Omental fat pad (tissue), 4 donors: ENCODE measurements at places on chromosomes 6 and 20.

GRCh38 chr6:53437557-53438202 lies 88.9 kb upstream of the ELOVL5 start:
- no peak for DNase-seq

DNA sequence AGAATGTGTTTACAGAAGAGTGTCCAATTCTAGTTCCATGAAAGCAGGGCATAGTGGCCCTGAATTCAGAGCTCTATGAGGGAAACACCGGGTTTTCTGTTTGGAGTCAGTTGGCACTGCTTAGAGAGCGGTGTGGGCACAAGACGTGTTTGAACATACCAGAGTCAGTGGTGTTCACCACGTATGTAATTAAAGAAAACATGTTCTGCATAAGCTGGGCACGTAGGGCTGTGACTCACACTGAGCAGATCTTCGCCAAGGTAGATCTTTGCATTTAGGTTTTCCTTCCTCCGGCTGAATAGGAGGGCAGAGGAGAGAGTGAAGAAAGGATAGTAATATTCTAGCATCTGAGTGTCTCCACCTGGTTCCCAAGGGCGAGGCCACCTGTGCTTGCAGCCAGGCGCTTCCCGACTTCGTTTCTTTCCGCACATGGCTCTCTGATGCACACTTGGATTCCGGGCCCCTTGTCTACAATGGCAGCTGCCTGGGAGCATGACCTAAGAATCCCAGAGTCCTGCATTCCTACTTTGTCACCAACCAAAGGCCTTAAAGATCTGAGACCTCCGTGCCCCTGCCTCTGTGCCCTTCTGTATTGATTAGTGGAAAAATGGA lies 136.2 kb downstream of the ERMARD start:
- DNase-seq = no peak

GRCh38 chr20:63536997-63537524 lies at the start of gene PTK6:
Gene PTK6 (minus strand): TSS chr20:63537376. CDS start chr20:63537314, 62 bp downstream.
- no peak for DNase-seq

DNA sequence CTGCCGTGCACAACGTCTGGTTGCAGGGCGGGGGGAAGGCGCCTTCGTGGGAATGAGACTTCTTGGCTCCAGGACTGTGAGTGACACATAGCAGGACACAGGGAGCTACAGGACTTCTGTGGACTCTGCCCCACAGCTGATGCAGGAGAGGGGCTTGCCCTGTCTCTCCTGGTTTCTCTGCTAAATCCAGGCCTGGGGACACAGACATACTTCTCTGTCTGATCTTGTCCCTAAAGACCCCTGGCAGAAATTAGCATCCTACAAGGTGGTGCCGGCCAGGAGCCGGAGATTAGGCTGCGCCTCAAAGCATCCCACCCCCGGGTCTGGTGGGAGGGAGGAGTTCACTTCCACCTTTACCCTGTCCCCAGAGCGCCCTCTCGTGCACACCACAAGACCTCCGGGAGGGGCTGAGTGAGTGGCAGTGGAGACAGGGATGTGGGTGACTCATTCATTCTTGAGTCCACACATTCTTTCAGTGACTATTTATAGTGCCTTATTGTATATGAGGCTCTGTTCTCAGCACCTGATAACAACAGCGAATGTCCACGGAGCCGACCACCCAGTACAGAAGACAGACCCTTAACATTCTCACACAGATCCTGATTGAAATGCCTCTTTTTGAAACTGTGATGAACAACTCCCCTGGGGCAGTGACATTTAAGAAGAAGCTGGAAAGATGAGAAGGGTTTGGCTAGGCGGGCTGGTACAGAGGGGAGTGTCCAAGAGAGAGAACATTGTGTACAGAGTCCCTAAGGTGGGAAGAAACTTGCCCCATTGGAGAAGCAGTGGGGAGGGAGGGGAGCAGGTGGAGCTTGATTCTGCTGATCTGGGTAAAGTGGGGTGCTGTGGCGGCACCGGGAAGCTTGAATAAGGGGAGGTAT lies 39.0 kb downstream of the GMPR start:
- DNase-seq = no peak

- DNase-seq = no peak
Measured at GRCh38 chr20:8547035-8547650, 415.1 kb downstream of the PLCB1 start.

- no peak for DNase-seq
Measured at GRCh38 chr6:17884498-17885478, 102.6 kb downstream of the KIF13A start.

DNA sequence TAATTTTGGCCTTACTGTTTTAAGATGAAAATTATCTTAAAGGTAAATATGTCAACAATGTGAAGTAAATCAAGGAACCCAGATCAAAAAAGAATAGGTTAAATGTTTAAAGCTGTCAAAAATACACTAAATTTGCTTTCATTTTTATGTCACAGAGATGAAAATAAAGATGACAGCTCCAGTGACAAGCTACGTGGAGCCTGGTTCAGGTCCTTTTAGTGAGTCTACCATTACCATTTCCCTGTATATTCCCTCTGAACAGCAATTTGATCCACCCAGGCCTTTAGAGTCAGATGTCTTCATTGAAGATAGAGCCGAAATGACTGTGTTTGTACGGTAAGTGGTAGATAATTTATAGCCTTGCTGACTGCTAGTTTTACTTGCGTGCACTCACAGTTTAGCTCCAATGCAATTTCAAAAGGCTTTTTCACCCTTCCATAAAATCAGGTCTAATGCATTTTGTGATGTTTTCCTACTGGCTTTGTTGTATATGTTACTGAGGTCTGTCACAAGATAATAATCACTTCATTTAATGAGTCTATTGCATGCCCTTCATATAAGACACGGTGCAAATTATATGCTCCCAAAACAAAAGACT lies 1.9 kb downstream of the HEBP2 start:
- DNase-seq = no peak

- no peak for DNase-seq
Measured at GRCh38 chr6:94367316-94367715, 948.0 kb upstream of the EPHA7 start.

DNA sequence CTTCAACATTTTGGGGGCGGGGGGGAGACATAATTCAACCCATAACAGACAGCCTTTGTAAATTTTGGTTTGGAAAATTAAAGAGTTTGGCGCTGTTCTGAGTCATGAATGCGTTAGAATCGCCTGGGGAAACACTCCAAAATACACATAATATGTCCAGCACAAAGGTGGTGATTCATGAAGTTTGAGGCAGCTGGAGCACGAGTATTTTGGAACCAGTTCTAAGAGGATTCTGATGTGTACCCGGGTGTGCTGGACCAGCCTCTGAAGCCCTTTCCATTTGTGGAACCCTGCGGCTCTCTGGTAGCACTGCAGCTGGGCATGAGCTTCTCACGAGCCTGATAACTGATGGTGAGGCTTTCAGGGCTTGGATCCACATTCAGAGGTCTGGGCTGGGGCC lies 4.7 kb downstream of the GMPR start:
- DNase-seq = no peak

GRCh38 chr6:163964789-163965188 lies 550.3 kb downstream of the QKI start:
- no peak for DNase-seq

GRCh38 chr6:104771258-104771832 lies 88.4 kb downstream of the HACE1 start:
- DNase-seq = no peak

- no peak for DNase-seq
Measured at GRCh38 chr6:144334150-144334708, 49.1 kb downstream of the UTRN start.

GRCh38 chr6:161138543-161139303 lies 135.1 kb downstream of the AGPAT4 start:
- DNase-seq = no peak

DNA sequence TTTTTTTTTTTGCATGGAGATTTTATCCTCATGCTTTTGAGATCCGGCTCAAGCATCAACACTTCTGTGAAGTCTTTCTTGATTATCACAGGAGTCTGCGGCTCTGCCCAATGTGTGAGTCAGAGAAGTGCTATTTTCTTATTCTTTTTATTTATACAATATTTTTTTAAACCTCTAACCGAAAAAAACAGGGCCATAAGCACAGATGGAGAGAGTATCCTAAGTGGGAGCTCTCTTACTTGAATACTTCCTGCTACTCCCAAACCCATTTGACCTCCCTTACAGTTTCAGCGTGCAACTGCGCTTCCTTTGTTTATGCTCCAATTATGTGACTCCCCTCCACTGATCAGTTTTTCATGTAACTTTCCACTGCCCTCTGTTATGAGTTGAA lies 8.7 kb upstream of the ATXN1 start:
- DNase-seq = no peak

GRCh38 chr20:37711001-37711400 lies 17.2 kb downstream of the CTNNBL1 start:
- no peak for DNase-seq

DNA sequence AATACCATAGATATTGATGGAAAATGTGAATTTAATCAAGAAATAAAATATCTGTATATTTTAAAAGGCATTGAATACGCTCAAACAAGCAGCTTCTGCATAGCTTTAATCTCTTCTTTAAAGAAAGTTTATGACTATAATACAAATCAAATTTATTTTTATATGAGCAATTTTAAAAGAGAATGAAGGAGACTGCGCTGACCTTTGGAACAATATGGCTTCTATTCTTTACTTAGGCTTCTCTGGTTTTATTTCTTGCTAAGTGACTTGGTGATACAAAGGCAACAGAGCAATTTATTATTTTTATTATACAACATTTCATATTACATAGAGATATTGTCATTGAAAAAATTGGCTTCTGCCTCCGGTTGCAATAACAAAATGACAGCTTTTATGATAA lies 776.7 kb downstream of the TBC1D32 start:
- no peak for DNase-seq

- no peak for DNase-seq
Measured at GRCh38 chr20:54468082-54468481, 7.3 kb upstream of the DOK5 start.

DNA sequence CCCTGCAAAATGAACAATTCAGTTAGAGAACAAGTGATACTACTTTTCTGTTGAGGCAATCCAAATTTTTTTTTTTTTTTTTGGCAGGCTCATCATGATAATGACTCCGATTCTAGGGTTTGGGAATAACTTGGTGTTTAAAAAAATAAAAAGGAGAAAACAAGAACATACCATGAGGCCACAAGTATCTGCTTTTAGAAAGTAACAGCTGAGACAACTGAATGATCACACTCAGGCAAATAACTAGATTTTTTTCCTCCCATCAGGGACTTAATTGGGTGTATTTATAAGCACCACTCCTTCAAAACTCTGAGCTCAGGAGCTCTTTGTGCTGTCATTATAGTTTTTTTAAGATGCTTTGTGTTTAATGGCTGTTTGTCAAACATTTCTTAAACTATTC lies 29.6 kb downstream of the PAK5 start:
- DNase-seq = no peak

GRCh38 chr6:56244528-56245253 lies 2.7 kb downstream of the COL21A1 start:
- DNase-seq = no peak
